Trophoblast cell (in vitro differentiated cells and primary cell): ENCODE measurements at places on chromosomes 4 and X.
A peak's percentile ranks its signal among the peaks of the same experiment; 100 is the strongest.

- DNase-seq, result peak; percentile 7
These were observed 20.2 kb downstream of the OFD1 start for GRCh38 chrX:13754765-13755164.

DNA sequence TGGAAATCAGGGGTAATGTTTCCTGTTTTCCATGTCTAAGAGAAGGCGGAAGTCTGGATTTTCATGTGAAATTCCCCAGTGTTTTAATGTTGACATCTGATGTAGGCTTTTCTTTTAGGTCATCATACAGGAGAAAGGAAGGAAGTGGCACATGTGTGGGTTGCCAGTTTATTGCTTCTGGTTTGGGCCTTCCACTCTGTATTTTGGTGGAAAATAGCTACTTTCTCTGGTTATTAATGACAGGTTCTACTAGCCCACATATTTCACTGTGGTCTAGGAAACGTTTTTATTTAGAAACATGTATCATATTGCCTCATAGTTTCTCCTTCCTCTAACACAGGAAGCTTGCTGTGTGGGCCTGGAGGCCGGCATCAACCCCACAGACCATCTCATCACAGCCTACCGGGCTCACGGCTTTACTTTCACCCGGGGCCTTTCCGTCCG lies 7.2 kb downstream of the PDHA1 start:
- DNase-seq, result no peak

DNA sequence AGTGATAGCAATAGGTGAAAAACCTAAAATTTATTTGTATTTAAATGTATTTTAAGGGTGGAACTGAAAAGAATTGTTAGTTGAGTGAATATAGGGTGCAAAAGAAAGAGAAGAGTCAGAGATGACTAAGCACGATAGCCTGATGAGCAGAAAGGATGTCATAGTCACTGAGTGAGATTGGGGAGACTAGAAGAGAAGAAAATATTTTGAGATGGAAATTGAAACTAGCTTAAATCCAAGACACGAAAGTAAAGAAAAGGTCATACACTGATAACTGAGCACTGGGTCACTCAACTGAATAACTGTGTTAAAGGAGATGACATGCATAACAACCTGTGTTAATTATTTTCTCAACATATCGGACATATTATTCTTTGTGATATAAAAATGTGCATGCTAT lies 55.5 kb downstream of the SPANXN4 start:
- DNase-seq, result no peak

DNA sequence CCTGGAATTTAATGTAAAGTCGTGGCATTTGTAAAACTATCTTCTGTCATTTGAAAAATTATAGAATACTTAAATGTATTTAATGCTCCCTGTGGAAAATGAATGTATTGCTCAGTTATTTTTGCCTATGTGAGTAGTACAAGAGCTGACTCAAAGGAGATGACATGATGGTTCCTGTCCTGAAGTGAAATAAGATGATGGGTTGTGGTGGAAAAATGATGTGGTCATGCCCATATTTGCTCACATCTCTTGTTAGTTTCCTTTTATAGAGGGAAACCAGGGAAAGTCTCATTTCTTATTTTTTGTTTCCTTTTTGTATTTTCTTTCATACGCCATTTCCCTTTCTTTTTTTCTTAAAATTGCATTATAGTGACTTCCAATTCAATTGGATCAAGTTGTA lies 23.7 kb downstream of the PLS3 start:
- DNase-seq, result no peak

- DNase-seq, result no peak
These were observed 961.8 kb upstream of the TENM3 start for GRCh38 chr4:181281451-181281850.

DNA sequence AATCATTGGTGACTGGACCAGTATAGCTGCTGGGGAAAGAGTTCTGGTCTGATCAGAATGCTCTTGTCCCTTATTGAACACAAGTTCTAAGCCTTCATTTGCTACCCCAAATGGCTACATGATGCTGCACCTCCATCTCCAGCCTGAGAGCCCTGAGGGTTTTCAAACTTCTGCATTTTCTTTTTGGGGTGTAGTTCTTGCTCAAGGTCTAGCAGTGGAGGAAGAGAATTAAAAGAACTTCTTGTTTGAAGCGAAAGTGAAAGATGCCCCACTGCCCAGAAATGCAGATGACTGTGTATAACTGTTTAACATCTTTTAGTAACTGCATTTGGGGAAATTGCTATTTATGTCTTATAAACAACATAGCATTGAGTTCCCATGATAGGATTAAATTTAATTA lies 38.5 kb downstream of the LAMTOR3 start:
- DNase-seq, result no peak

- DNase-seq, result no peak
These were observed 456.9 kb downstream of the CCSER1 start for GRCh38 chr4:90584051-90584450.

- peak; percentile 83 for DNase-seq
These were observed 48.9 kb upstream of the AADAT start for GRCh38 chr4:170138580-170139194.

DNA sequence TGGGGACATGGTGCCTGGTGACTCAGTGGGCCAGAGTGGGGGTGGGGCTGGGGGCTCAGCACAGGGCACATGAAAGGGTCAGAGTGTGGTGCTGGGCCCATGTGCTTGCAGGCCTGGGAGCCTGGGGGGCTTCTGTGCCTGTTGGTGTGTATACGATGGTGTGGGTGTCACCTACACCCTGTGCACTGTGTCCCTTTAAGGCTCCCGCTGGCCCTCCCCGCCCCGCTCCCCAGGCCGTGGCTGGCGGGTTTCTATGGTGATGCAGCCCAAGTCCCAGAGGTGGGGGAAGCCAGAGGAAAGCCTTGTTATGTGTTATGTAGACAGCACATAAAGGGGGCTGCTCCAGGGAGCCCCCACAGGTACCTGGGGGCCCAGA lies 5.5 kb downstream of the L1CAM start:
- DNase-seq, result no peak

DNA sequence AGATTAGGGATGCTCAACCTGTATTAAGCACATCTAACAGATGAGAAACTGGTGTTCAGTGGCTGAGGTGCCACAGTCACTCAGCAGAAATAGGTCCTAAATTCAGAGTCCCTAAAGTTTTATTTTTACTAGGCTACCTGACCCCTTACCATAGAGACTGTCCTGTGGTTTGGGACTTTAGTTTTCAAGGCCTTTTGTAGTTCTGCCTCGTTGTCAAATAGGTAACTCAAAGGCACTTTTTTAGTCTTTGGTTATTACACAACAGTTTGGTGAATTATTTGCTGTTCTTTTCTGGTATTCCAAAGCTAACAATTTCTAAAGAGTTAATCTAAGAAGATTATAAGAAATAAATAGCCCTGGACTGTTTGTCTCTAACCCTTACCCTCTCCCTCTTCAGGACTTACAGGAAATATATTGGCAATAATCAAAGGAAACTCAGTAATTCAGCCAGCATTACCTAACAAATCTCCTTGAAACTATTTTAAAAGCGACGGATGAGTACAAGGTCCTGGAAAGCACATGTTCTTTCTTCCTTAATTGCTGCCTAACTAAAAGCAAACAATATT lies 12.8 kb upstream of the SERTM2 start:
- DNase-seq, result no peak

DNA sequence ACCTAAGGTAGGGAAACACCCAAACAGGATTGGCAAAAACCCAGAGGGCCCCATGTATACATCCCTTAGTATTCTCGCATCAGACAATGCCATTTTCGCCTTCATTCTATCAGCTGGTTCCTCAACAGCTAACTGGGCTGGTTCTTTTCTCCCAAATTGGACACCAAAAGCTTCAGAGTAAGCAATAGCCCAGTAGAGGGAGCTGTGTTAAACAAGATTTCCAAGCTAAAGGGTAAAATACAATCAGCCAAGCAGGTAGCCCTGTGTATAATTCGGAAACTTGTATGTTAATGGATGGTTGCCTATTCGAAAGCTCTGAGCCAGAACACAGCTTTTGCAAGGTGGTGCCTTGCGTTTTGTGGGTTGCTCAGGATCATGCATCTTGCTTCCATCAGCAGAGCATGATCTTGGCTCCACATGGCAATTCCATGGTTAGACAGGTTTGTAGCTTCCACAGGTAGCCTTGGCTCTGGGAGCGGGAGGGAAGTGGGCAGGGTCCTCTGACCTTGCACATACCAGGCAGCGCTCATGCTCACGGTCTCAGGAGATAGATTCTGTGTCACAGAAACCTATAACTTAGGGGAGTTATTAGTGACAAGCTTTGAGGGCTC lies 115.2 kb upstream of the LNX1 start:
- DNase-seq, result peak; percentile 19

DNA sequence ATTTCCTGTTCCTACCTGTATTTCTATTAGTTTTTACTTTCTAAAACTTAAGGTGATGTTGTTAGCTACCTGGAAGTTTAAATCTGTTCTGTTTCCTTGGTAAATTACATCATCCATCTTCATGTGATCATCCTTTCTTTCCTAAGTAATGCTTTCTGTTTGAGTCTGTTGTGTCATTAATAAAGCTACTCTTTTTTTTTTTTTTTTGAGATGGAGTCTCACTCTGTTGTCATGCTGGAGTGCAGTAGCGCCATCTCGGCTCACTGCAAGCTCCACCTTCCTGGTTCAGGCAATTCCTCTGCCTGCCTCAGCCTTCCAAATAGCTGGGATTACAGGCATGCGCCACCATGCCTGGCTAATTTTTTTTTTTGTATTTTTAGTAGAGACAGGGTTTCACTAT lies 73.3 kb downstream of the FIP1L1 start:
- peak; percentile 36 for DNase-seq

DNA sequence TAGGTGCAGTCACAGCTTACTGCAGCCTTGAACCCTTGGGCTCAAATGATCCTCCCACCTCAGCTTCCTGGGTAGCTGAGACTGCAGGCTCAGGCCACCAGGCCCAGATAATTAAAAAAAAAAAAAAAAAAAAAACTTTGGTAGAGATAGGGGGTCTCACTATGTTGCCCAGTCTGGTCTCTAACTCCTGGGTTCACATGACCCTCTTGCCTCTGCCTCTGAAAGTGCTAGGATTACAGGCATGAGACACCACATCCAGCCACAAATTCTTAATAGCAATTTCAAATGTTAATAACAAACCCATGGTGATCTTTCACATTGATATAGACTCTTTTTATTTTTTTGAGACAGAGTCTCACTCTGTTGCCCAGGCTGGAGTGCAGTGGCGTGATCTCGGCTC lies 12.3 kb upstream of the FGF5 start:
- no peak for DNase-seq

DNA sequence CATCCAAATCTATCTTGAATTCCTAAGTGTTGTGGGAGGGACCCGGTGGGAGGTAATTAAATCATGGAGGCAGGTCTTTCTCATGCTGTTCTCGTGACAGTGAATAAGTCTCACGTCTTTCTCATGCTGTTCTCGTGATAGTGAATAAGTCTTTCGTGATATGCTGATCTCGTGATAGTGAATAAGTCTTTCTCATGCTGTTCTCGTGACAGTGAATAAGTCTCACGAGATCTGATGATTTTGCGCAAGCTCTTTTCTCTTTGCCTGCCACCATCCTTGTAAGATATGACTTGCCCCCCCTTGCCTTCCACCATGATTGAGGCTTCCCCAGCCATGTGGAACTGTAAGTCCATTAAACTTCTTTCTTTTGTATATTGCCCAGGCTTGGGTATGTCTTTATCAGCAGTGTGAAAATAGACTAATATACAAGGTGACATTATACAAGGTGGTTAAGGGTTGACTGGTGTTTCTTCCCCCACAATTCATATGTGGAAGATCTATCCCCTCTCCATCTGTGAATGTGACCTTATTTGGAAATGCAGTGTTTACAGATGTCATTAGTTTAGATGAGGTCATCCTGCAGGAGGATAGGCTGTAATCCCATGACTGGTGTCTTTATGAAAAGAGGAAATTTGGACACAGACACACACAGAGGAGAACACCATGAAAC lies 27.6 kb downstream of the ARSD start:
- DNase-seq, result no peak

DNA sequence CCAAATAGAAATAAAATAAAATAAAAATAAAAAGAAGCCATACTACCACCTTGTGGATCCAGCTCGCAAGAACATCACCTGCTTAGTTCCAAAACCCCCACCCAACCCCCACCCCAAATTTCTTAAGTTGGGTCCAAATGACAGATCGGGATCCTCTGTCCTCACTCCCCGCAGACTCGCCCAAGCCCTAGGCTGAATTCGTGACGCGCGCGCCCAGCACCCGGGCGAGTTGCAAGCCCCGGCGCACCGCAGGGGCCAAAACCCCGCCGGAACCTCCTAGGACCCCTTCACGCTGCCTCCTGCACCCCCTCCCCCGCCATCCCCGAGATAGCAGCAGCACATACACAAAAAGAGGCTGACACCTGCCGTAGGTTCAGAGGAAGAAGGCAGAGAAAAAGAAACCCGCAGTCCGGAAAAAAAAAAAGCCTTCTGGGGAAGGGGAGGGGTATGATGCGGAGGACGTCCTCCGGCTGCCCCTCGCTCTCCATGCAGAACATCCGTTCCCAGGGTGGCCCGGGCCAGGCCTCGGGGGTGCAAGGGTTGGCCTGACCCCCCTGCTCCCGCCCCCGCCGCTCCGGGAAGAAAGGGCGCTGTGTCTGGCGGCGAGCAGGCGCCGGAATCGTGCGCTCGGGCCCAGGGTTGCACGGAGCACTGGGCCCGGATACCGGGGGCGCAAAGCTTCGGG lies 2.6 kb downstream of the NLGN4X start:
- DNase-seq, result peak; percentile 3

DNA sequence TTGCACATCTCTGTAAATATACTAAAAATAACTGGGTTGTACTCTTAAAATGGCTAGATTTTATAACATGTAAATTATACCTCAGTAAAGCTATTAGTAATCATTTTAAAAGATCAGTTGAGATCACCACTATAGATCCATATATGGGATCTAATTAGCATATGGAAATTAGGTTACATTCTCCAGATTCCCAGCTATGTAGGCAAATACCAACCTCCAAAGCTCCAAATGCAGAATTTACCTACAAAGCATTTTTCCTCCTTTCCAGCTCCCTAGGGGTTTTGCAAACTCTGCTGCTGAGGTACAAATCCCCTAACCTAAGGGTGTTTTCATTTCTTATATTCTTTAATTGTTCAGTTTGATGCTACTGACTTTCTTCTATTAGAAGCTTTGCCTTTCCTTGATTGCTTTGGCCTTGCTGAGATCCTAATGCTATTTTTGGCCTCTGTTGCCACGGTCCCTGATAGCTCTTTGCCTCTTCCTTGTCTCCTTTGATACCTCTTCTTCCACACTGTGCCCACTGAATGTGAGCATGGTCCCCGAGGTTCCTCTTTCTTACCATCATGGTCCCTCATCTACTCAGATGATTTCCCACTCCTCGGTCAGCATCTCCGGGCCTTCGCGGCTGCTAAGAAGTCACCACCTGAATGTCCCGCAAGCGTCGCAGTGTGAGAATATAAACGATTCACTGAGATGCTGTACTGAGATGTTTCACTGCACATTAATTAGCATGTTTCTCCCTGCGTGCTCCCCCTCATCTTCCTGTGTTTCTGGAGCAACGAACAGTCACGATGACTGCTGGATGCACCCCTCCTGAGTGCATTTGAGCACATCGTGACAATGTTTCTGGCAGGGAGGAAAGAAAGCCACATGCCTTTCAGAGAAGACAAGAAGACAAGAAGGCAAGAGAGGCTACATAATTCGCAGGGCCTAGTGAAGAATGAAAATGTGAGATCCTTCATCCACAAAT lies 23.8 kb downstream of the ENPP6 start:
- no peak for DNase-seq

- peak; percentile 55 for DNase-seq
These were observed 1.3 kb downstream of the CXCL10 start for GRCh38 chr4:76022031-76022430.

GRCh38 chrX:64850371-64851082 lies 125.7 kb downstream of the ZC4H2 start:
- no peak for DNase-seq
